ENCODE measurements at places on chromosomes 1 and 21.

GRCh38 chr1:110903853-110904500 lies 31.0 kb downstream of the CD53 start:
- no peak for DNase-seq

- no peak for DNase-seq
Observed at GRCh38 chr1:210917560-210918169, 216.3 kb downstream of the KCNH1 start.

GRCh38 chr1:113675302-113675701 lies 84.0 kb downstream of the PHTF1 start:
- no peak for DNase-seq

DNA sequence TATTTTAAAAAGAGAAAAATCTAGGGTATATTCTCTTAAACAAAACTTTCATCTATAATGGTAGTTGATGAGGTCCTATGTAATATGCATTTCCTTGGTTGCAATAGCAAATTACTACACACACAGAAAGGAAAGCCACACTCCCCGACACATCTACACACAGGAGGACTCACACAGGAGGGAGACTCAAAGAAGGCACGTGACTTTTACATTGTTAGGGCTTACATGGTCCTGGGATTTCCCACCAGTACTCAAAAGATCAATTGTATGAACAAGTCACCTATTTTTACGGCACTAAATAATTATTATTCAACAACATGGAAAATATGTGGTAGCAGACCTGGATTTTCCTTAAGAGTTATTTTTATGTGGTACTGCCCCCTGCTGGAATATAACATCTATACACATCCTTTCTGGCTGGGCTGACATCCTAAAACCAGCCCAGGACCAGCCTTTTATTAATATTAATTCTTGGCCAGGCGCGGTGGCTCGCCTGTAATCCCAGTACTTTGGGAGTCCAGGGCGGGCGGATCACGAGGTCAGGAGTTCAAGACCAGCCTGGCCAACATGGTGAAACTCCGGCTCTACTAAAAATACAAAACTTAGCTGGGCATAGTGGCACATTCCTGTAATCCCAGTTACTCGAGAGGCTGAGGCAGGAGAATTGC lies 33.9 kb upstream of the LGALS8 start:
- DNase-seq: no peak

DNA sequence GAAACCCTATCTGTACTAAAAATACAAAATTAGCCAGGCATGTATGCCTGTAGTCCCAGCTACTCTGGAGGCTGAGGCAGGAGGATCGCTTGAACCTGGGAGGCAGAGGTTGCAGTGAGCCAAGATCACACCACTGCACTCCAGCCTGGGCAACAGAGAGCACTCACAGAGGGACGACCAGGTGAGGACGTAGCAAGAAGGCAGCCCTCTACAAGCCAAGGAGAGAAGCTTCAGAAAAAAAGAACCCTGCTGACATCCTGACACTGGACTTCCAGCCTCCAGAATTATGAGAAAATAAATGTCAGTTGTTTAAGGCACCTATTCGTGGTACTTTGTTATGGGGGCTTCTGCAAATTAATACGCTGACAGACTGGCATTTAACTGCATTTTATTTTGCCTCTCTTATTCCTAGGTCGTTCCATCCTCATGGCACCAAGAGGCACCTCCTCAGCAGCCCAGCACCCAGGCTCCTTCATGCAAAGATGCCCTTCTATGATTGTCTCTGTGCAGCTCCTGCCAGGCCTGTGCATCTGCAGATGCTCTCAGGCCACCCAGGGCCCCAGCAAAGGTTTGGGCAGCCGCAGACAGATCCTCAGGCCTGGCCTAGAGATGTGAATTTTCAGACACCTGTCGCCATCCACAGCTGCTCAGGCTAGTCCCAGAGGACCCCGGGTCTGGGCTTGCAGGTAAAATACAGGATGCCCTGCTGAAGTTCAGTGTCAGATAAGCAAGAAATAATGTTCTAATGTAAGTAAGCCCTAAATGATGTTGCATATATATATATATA lies 86.0 kb upstream of the COX20 start:
- no peak for DNase-seq

DNA sequence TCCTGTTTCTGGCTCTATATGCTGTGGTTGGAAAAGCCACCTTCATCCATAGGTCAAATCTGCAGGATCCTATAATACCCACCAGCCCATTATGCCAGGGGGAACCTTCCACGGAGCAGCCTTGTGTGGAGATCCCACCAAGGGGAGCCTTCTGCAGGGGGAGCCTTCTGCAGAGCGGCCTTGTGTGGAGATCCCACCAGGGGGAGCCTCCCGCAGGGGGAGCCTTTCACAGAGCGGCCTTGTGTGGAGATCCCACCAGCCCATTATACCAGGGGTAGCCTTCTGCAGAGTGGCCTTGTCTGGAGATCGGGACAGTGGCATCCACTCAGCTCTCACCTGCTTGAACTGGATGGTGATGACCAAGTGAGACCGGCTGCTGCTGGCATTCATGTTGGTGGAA lies 85.3 kb downstream of the SCCPDH start:
- no peak for DNase-seq

- no peak for DNase-seq
Observed at GRCh38 chr21:24852610-24853195, 754.6 kb downstream of the MRPL39 start.

DNA sequence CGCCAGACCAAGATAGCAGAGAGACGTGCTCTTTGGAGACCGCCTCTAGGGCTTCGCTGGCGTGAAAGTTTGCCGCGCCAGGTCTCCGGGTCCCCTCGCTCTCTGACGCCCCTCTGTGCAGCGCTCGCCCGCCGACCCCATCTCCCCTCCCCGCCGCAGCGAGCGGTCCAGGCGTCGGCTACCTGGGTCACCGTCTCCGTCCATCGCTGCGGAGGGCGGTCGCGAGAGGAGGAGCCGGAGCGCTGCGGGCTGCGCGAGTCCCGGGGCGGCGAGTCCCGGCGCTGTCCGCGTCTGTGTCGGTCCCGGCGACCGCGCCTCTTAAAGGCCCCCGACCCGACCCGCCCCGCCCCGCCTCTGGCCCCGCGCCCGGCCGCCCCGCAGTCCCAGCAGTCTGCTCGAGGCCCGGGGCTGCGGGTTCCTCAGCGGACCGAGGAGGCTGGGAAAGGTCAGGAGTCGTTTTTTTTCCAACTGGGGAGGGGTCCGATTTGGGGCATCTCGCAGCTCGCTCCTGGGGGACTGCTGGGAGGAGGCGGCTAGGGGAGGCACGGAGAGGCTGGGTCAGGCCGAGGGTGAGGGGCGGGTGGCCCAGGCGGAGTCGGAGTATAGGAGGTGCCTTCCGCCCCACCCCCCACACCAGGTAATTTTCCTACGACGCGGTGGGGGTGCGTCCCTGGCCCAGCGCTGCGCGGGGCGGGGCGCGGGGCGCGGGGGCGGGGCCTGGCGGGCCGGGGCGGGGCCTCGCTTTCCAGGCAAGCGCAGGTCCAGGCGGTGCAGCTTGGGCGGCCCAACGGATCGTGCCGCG lies at the start of the genes FBXO2 and FBXO44:
TSS of gene FBXO2 (minus strand) at position 293 of the 802 bp plus-strand sequence. CDS start at position 204, 89 bp downstream.
TSS of gene FBXO44 (plus strand) at position 741 of the 802 bp plus-strand sequence. CDS start 959 bp downstream, outside the sequence.
- no peak for DNase-seq

DNA sequence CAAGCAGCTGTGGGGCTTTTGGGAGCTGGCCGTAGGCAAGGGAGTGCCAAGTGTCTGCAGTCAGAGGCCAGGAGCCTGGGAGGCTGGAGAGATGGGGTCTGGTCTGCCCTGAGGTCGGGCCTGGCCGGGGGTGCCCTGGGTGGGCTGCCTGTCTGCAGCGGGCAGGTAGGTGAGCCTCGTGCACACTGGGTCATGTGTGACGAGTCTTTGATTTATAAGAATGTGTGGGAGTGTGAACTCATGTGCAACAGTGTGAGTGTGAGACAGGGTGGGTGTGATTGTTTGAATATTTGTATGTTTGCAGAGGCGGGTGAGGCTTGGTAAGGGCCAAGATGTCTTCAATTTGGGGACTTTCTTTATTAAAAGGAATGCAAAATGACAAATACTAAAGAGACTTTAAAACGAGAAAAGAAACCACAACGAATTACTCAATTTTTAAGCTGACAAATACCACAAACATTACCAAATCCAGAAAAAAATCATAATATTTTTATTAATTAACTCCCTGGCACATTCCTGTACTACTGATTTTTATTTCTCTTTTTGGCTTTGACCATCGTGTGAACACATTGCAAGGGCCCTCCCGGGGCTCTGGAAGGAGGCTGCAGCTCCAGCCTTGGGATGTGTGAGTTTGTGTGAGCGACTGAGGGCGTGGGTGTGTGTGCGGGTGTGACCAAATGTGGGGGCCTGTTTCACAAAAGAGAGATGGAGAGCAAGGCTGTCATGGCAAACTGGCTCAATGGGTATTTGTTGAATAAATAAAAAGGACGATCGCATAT lies 110.3 kb upstream of the WNT4 start:
- DNase-seq: no peak

DNA sequence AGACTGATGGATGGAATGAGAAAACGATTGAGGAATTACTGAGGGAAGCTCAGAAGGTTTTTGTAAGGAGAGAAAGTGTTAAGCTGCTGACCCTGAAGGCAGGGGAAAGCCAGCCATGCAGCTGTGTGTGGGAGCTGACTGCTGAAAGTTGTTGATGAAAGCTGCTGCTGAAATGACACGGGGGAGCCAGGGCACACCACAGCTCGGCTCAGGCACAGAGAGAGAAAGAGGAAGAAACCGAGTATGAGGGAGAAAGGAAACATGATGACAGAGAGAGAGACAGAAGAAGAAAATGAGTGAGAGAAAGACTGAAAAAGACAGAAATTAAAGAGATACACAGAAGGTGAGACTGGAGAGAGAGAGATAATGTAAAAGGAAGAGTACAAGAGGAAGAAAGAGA lies 115.5 kb downstream of the LRRC53 start:
- no peak for DNase-seq

DNA sequence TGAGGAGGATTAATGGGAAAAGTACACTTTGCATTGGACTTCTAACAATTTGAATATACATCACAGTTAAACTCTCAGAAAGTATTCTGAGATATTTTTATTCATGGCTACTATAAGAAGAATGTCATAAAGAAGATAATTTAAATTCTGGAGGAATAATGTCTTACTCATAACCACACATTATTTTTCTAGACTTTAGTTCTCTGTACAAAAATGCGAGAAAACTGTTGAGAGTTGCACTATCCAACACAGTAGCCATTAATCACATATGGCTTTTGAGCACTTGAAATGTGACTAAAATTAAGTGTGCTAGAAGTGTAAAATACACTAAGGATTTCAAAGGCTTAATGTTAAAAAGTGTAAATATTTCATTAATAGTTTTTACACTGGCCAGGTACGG lies 53.8 kb downstream of the CRB1 start:
- no peak for DNase-seq

GRCh38 chr1:55716151-55716550 lies 501.0 kb upstream of the USP24 start:
- DNase-seq: no peak

DNA sequence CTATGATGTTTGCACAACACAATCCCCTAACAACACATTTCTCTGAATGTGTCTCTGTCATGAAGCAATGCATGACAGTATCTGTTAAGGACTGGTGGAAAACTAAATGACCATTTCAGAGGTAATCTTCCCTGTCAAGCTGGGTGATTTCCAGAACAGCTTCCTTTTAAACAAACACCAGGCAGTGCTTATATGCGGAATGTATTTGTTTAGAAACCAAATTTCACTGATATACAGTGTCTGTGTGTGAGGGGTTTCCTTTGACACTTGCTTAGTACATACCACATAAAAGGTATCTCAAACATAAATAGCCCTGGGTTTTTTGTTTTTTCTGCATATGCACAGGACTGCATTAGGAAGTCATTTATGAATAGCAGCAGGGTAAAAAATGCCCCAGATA lies 95.6 kb downstream of the TGFBR3 start:
- no peak for DNase-seq

DNA sequence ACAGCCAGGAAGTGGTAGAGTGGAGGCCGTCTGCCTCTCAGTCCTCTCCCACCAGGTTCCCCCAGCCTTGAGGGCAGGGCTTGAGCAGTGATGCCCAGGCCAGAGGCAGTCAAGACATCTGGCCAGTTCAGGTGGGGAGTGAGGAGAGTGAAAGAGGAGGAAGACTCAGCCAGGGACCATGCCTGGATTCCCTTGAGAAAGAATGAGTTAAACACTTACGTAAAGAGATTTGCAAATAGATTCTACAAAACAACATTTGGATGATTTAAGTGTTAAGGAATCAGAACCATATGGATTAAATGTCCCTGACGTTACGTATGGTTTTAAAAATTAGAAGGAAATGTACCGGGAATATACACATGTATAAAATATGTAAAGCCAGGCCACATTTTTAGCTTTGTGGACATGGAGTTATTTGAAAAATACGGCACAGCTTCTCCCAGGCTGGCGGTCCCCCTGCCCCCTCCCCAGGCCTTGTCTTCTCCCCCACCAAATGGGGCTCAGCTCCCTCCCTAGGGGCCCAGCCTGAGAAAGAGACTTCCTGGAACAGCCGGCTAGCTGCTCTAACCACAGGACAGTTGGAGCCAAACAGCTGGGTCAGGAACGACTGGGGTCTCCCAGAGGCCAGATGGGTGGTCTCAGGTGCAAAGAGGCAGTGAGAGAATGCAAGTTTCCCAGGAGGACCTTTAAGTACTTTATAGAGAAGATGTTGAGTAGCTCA lies 188.3 kb upstream of the EDN2 start:
- no peak for DNase-seq

GRCh38 chr1:222777463-222777862 lies 37.4 kb upstream of the DISP1 start:
- DNase-seq: no peak

DNA sequence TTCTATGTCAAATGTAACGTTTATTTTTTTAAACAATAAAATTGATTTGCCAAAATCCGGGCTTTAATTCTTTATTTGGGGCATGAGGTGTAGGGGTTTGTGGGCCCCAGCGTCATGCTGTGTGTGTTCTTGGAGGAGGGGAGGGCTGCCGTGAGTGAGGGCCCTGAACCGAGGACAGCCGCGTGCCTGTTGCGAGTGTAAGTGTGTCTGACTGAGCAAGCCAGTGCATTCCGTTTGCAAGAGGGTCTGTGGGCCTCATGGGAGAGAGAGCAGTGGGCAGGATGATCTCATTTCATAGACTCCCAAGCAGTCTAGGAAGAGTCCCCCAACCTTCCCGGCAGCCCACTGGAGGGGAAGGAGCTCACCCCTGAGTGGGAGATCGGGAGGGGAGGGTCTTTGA lies 21.4 kb upstream of the SPSB1 start:
- no peak for DNase-seq

DNA sequence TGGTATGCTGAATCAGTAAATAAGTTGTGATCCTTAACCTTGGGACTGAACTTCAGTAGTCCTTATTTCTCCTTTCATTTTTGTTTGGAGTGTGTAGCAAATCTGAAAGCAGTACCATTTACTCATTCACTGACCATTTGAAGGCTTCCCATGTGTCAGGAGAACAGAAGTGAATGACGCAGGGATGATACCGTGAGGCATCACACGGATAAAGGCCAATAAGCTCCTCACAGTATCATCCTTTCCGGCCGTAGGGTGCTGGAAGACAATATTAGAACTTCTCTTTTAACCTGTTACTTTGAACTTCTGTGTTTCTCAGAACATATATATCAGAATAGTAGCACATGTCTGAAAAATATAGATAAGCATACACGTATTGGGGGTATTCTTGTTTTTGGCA lies 21.3 kb downstream of the BACH1 start:
- no peak for DNase-seq

All from T-cell (primary cell).